ENCODE measurements at places on chromosomes 1 and 21.

DNA sequence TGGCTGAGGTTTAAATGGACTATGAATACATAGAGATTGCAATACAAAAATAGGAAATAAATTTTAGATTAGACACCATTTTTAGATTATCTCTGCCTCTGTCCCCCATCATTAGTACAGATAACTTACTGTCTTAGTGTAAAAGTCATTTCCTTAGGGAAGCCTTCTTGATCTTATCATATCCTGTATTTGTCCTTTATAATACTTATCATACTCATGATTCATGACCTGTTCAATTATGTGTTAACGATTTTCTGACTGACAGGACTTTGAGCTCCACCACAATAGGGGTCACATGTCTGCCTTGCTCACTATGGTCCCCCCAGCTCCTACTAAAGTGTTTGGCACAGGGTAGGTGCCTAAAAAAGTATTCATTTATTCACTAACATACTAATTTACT lies 14.6 kb downstream of the TEX38 start:
- DNase-seq, result no peak

GRCh38 chr1:164363980-164364379 lies 195.0 kb upstream of the PBX1 start:
- DNase-seq, result no peak

DNA sequence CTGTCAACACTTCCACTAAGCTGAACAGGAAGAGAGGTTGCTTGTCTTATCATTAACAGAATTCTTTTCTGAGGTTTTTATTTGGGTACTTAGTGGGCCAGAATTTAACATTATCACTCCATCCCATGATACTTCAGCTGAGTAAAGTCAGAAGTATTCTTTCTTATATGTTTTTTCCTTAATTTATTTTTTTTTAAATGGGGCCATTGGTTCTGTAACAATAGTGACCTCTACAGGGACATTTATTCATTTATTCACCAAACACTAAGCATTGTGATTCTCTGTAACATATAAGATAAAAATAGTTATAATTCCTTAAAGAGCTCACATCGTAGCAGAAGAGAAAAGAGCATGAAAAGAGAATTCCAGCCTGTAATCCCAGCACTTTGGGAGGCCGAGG lies 9.8 kb downstream of the GREM2 start:
- DNase-seq, result no peak

DNA sequence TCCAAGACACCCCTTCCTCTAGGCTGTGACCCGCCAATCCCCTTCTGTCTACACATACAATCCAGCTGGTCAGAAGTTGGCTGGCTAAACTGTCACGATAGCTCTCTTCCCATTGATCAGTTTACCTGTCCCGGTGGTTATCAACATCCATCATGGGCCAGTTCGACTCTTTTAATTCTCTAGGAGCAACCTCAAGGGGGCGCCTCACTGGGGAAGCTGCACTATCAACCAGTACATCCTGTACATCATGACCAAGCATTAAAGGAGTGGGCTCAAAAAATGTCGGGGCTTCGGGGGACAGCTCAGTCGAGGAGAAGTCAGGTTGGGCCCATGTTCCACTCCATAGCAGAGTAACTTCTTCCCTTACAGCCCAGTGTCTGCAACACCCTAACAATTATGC lies 53.2 kb upstream of the B3GALNT2 start:
- peak; percentile 18 for DNase-seq

GRCh38 chr1:110211496-110212168 lies 1.5 kb downstream of the KCNC4 start:
- no peak for DNase-seq

DNA sequence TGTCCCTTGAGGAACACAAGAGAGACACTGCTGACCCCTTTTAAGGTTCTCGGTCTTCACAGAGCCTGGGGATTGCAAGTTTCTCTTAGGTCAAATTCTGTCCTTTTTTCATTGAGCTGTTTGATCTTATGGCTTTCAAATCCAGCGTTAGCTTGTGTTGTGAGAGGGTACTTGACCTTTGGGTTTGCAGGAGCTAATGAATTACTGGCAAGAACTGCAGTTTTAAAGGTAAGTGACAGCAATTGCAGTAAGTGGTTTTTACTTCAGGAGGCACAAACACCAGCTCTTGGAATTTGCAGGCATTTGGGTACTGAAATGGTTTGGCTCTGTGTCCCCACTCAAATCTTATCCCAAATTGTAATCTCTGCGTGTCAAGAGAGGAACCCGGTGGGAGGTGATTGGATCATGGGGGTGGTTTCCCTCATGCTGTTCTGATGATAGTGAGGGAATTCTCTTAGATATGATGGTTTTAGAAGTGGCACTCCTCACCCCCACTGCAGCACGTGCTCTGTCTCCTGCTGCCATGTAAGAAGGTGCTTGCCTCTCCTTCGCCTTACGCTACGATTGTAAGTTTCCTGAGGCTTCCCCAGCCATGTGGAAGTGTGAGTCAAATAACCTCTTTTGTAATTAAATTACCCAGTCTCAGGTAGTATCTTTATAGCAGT lies 134.5 kb upstream of the LYPLAL1 start:
- no peak for DNase-seq

DNA sequence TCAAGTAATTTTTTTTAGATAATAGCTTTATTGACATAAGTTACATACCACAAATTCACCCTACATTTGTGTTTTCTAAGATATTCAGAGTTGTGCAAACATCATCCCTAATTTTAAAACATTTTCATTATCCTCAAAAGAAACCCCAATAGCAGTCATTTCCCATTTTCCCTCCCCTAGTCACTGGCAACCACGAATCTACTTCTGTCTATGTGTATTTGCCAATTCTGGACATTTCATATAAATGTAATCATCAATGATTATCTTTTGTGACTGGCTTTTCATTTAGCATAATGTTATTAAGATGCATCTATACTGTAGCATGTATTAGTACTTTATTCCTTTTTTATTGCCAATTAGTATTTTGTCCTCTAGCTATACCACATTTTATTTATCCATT lies 88.8 kb upstream of the SLFNL1 start:
- DNase-seq, result no peak

DNA sequence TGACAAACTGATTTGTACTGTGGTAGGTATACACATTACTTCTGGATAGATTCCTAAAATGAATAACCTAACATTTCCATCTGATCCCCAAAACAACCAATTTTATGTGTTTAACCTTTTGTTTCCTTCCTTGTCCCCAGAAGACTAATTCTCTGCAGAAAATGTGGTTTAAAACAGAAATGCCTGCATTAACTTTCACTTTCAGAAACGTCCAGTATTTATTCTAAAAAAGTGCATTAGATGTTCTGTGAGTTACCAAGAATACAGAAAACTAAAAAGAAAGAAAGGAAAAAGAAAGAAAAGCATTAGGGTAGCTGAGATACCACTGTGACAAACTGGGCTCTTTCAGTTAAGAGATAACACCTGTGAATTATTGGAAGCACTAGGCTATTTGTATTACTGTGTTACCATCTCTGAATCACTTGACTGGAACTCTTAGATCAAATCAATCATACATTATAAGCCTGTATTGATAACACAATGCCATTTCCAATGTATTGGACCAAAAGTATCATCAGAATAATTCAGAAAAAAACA lies 177.7 kb downstream of the NCAM2 start:
- DNase-seq, result no peak

- no peak for DNase-seq
These were observed 523.4 kb downstream of the PTBP2 start for GRCh38 chr1:97245026-97245425.

DNA sequence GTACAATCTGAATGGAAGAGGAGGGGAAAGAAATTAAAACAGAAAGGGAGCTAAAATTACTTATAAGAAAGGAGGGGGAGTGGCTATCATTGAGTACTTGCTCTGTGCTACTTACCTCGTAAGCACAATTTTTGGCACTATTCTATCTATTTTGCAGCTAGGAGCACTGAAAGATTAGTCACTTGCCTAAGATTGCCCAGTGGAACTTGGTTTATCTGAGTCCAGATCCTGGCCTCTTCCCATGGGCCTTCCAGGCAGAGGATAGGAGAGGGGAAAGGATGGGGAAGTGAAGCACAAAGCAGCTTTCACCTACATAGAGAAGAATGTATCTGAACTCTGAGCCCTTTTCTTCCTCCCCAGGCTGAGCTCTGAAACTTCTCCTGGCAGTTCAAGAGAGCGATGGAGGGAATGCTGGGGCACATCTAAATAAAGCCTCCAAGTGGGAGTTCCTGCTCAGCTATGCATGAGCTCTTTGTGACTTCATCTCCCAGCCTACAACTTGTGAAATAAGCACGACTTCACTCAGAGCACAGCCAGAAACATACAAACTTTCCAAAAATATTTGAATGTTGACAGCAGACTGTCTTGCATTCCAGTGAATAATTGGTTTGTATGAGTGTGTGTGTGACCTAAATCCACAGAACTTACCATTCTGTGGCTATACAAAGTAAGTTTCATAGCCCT lies 29.4 kb downstream of the HMGB4 start:
- DNase-seq, result no peak

DNA sequence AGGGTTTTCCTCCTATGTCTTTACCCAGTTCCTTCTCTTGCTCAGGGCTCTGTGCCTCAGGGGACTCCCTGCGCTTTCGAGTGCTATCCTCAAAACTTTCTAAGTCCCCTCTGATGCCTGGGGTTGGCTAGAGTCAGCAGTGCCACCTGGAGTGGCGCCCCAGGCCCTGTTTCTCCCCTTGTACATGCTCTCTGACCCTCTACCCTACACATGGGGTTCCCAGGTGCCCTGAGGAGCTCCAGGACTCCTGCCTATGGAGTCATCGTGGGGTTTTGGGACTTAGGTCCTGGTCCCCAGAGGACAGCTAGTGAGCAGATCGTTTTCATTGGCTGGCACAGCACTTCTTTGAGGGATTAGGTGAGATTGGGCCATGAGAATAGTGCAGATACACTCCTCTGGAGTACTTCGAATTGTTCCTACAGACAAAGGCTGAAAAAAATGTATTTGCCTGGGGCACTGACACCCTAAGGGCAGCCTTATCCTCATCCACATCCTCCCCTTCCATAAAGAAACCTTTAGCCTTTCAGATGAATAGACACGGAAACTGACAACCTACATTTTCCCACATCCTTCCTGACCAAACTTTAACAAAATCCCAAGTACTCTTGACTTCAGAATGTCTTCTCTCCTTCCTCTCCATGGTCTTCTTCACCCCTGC lies 41.5 kb downstream of the LGR6 start:
- DNase-seq, result no peak
